Activated CD4-positive, alpha-beta T cell treated with anti-CD3 and anti-CD28 coated beads, Interleukin-2, amount 10 ng/mL, durations not matched to agents 7 days and 5 days (primary cell): ENCODE measurements at places on chromosomes 11 and 22.

- no peaks in the 10 kb centered on the region for H3K36me3 ChIP-seq
- peaks cover 3% of the 10 kb centered on the region for H3K27me3 ChIP-seq
- peaks cover 26% of the 10 kb centered on the region for H3K4me1 ChIP-seq
- H3K27ac ChIP-seq = no peak overlapping the region
These were observed 11.0 kb upstream of the B4GALNT4 start for GRCh38 chr11:358129-358800.

DNA sequence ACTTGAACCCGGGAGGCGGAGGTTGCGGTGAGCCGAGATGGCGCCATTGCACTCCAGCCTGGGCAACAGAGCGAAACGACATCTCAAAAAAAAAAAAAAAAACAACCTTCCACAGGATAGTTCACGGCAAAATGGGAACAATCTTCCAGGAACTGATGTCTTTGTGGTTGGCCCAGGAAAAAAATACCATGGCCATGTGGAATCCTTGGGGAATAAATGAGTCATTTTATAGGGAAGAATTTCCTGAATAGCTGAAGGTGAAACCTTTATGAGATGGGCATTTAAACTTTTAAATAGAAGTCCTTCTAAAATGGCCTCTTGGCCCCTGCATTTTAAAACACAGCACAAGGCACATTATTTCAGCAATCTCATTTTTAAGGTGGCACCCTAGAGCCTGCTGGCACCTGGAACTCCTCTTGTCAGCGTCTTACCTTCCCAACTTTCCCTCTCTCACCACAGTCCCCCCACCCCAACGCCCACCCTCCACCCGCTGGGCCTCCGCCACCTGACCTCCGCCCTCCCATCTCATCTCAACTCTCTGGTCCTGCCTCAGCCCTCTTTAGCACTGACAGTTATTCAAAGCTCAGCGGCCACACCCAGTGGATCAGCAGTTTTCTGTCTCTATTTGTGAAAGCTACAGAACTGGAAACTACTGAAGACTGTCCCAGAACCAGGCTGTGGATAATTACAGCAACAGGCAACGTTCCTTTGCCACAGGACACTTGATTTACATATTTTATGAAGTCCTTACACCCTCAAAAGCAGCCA is 43.1 kb downstream of the SCGB1A1 start:
- no peak for DNase-seq
- H3K36me3 ChIP-seq = no peaks in the 10 kb centered on the region
- H3K27me3 ChIP-seq = peaks cover 2% of the 10 kb centered on the region
- peaks cover 3% of the 10 kb centered on the region for H3K4me1 ChIP-seq
- peak overlapping the region; percentile 54 for H3K27ac ChIP-seq

- DNase-seq = no peak
- H3K27me3 ChIP-seq = no peaks in the 10 kb centered on the region
- no peaks in the 10 kb centered on the region for H3K36me3 ChIP-seq
- H3K4me1 ChIP-seq = no peaks in the 10 kb centered on the region
- no peak overlapping the region for H3K27ac ChIP-seq
- H3K4me3 ChIP-seq = no peak overlapping the region
These were observed 686.3 kb downstream of the NTM start for GRCh38 chr11:132056689-132057088.

DNA sequence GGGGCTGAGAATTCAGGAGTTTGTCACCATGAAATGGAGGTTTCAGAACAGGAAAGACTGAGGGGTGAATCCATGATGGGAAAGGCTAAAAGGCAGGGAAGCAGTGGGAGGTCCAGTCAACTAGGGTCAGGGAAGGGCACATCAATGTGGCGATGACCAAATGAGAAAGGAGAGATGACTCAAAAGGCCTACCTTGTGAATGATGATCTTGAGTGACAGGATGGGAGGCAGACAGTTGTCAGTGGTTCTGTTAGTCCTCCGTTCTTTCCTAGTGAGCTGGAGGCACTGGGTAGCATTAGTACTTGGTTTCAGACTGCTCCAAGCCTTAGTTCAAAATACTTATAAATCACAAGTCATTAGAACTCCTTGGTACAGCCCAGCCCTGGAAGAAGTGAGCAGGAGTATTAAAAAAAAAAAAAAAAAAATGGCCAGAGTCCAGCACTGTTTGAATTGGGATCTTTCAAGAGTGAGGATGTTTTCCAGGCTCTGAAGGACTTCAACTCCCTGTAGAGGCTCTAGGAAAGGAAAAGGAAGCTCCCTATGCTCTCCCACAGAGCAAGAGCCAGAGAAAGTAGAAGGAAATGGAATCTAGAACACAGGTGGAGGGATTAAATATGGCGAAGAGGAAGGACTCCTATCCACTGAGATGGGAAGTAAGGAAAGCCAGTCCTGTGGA is 8.3 kb upstream of the DCHS1 start:
- peaks cover 30% of the 10 kb centered on the region for H3K4me1 ChIP-seq
- peaks cover 3% of the 10 kb centered on the region for H3K27me3 ChIP-seq
- no peaks in the 10 kb centered on the region for H3K36me3 ChIP-seq
- no peak overlapping the region for H3K4me3 ChIP-seq

DNA sequence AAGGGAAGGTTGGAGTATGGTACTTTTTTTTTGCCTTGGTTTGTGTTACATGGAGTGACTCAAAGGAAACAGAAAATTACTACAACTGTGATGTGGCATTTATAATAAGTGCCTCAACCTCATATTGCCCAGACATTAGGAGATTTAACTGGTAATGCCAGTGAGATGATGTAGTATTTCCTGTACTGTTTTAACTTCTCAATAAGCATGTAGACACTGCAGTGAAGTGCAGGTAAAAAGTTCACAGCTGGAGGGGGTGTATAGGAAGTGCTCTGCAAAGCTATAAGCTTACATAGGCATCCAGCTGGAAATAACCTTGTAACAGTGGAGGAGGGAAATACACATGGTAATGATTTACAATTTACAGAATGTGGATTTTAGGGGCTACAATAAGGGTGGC is 138.2 kb upstream of the MTMR2 start:
- peak; percentile 39 for DNase-seq
- peaks cover 49% of the 10 kb centered on the region for H3K4me1 ChIP-seq
- no peaks in the 10 kb centered on the region for H3K27me3 ChIP-seq
- no peak overlapping the region for H3K4me3 ChIP-seq
- H3K36me3 ChIP-seq = peaks cover 32% of the 10 kb centered on the region
